ENCODE measurements at places on chromosomes 5 and 9.

DNA sequence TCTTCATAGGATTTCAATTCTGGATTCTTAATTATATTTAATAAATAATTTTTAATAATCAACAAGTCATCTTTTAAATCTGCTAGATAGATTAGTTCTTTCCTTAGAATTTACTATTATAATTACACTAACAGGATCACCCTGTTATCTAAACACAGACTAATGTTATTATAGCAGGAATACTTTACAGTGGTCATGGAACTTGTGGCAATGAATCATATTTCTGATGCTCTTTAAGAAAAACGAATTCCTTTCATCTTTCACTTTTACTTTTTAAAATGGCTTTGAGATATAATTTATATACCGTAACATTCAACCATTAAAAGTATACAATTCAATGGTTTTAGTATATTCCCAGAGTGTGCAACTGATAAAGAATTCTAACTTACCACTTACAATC is 29.7 kb upstream of the CDK5RAP2 start:
- no peak for DNase-seq

- no peak for DNase-seq
These were observed 22.5 kb downstream of the PDCD1LG2 start for GRCh38 chr9:5532790-5533189.

DNA sequence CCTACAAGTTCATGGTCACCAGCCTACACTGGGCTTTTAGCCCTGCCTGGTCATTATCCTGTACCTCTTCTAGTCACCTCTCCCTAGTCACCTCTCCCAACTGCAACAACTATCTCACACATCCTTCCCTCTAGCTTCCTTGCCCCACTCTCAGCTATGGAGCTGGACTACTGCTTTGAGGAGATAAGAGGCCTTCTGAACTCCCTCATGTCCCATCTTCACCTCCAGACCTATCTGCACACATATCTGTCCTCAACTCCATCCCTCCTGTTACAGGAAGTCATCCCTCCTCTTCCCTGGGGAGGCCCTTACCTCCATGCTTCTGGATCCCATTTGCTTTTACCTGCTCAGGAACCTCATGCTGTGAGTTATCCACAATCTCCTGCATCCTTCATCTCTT is 5.7 kb downstream of the RPP25L start:
- DNase-seq, result no peak

GRCh38 chr5:14305045-14305444 is 161.9 kb downstream of the TRIO start:
- no peak for DNase-seq

DNA sequence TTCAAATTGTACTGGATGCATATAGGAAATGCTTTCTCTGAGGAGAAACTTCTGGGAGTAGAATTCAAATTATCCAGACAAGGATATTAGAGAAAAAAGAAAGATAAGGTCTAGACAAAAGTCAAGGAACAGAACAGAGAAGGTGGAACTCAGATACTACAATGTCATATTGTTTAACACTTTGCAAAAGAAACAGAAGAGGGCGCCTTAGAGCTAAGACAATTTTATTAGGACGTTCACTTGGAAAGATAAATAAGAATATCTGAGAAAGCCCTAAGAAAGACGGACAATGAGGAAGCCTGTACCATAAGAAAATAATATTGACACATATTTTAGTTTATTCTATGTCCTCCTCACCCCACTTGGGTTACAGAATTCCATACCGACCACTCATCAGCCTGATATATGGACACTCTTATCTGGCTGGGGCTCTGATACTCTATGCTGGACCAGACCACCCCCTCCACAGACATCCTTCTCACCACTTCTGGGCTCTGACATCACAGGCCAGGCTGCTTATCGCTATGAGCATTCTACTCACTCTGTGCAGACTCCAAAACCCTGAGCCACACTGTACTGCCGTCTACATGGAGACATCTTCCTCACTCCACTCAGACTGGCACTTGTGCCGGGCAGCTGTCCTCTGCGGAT is 9.1 kb upstream of the AK3 start:
- no peak for DNase-seq

DNA sequence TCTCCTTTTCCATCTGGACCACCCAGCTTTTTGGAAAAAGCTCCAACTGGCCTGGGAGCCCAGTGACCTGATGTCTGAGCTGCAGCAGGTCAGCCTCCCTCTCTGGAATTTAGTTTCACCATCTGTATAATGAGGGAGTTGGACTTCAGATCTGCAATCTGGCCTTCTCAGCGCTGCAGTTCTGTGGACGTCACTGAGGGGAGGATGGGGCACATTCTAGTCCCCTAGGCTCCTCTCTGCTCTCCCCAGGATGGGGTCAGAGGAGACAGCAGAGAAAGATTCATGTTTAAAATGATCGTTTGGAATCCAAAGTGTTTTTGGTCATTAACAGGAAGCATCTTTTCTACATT is 10.2 kb downstream of the OR13J1 start:
- no peak for DNase-seq

- DNase-seq, result no peak
These were observed 589.1 kb downstream of the ZNF608 start for GRCh38 chr5:124157320-124157719.

DNA sequence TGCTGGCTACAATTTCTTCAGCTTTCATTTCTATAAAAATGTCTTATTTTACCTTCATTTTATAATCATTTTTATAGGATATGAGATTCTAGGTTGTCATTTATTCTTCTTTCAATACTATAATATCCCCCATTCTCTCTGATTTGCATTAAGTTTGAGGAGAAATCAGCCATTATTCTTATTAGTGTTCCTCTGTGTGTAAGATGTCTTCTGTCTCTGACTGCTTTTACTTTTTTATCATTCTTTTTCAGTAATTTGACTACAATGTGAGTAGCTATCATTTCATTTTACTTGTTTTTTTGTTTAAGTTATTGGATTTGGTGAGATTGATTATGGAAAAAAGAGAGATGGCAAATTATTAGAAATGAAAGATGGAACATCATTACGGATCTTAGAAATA is 13.6 kb upstream of the SREK1 start:
- DNase-seq, result no peak

GRCh38 chr5:6829150-6829784 is 116.0 kb downstream of the TENT4A start:
- peak; percentile 56 for DNase-seq

DNA sequence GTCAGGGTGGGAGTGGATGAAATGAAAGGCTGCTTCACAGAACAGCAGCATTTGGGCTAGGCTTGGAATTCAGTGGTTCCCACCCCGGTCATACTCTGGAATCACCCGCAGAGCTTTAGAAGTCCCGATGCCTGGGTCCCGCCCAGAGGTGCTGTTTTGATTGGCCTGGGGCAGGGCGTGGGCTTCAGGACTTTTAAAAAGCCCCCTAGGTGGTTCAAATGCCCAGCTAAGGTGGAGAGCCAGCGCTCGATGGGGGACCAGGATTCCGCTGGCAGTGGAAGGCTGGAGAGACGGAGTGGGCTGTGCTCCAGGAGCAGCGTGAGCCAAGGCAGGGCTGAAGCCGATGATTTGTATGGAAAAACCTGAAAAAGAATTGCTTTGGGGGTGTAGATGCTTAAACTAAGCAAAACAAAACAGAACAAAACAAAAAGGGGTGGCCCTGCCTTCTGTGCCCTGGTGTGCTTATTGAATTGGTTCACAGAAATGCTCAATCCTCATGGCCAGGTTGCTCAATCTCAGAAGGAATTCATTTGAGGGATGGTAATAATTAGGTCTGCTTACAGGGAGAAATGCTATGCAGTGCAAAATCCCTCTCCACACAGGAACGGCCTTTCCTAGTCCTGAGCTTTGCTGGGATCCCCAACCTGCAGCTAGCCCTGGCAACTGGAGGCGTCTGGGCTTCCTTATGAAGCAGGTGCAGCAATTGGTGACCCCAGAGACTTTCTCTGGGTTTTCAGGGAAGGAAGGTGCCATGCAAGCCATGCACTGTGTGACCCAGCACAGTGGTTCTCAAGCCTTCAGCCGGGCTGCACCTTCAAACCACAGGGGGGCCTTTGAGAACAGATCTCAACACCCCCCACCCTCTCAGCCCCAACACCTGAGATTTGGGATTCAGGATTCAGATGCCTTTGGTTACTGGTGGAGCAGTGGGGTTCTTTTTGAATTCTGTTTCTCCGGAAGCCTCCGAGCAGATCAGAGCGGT is 174.0 kb upstream of the ZNF618 start:
- no peak for DNase-seq

- no peak for DNase-seq
These were observed 57.3 kb upstream of the PJA2 start for GRCh38 chr5:109467058-109467457.

- DNase-seq, result no peak
These were observed 3.8 kb downstream of the IFNA1 start for GRCh38 chr9:21443849-21444625.

GRCh38 chr9:63816751-63817621 is 1468.0 kb downstream of the FOXD4L5 start:
- DNase-seq, result peak; percentile 76

- no peak for DNase-seq
These were observed 1471.8 kb upstream of the NUDT12 start for GRCh38 chr5:105034401-105034763.

- DNase-seq, result no peak
These were observed 451.4 kb downstream of the CTNND2 start for GRCh38 chr5:11452852-11453251.

GRCh38 chr5:120304663-120305062 is 159.4 kb upstream of the PRR16 start:
- no peak for DNase-seq

DNA sequence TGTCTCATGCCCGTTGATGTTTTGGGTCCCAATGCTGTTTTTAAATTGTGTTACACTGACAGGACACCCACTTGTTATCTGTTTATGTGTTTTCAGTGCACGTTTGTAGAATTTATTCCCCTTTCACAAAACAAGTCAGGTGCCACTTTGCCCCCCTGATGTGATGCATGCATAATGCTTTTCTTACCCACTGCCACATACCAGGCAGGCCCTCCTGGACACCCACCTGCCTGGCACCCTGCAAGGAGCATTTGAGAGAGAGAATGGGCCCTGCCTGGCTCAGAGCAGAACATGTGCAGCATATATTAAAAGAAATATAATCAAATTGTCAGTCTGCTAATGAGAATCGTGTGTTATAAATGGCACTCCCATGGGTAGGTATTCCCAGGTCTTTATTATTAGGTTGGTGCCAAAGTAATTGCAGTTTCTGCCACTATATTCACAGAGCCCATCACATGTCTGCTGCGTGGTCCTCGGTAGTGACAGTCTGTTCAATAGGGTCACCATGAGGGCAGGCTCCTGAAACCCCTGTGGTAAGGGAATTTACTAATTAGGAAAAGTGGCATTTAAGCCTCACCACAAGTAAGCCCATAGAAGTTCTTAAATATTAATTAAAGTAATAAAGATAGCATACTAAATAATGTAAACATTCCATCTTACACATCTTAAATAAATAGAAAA is 52.2 kb upstream of the CKMT2 start:
- no peak for DNase-seq

All from activated CD4-positive, alpha-beta T cell treated with anti-CD3 and anti-CD28 coated beads, Interleukin-2, amount 50 U/mL, for 48 hours (primary cell).